Fibroblast of skin of left quadriceps (primary cell): ENCODE measurements at places on chromosomes 6 and 20.

DNA sequence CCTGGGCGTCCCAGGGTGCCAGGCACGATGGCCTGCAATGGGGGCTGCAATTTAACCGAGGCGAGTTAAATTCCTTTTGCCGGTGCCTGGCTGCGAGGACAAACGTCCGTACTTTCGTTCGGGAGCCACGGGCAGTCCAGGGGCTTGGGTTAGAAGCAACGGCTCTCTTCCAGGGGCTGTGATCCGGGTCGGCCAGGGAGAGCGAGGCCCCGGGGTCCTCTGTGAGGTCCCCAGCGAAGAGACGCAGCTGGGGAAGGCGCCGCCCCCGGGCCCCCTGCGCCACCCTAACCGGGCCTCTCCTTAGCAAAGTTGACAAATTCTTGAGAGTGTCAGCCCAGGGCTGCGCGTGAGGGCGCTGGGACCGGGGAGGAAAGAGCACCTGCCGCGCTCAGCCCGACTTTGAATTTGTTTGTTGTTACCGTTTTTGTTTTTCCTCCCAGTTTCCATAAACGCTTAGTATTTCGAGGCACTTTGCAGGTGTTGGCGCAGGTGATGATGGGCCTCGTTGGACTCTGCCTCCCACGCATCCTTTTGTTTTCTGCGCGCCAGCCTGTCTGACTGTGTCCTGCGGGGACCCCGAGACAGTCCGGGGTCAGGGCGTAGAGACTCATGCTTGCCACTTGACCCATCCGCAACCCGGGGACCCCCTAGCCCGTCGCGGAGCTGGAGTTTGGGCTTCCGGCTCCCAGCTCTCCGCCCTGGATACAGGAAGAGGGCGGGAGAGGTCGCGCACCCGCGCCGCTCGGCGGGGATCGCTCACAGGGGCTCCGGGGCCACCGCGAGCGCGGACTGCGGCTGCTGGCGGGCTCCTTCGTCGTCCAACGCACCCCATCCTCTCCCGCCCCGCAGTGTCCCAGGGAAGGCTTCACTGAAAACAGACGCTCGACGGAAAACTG, 5.8 kb downstream of the OLIG3 start:
- no peak for DNase-seq

GRCh38 chr6:147201885-147202515, 2.2 kb upstream of the STXBP5 start:
- no peak for DNase-seq

DNA sequence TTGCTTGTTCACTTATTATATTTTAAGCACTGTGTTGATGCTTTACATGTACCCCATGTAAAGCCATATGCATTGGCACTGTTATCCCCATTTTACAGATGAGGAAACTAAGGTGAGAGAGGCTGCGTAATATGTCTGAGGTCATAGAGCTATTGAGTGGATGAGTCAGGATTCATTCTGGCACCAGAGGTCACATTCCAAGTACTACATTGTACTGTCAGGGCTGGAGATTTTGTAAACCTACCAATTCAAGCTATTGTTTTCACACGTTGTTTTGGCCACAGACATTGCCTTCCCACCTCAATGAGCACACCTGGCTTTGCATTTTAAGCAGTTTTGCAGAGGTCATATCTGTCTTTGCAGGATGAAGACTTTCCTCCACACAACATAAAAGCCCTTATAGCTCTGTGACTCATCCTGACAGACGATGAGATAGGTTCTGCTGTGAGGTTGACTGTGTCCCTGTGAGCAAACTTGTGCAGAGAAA, 33.2 kb downstream of the ANKS1A start:
- peak; percentile 9 for DNase-seq

DNA sequence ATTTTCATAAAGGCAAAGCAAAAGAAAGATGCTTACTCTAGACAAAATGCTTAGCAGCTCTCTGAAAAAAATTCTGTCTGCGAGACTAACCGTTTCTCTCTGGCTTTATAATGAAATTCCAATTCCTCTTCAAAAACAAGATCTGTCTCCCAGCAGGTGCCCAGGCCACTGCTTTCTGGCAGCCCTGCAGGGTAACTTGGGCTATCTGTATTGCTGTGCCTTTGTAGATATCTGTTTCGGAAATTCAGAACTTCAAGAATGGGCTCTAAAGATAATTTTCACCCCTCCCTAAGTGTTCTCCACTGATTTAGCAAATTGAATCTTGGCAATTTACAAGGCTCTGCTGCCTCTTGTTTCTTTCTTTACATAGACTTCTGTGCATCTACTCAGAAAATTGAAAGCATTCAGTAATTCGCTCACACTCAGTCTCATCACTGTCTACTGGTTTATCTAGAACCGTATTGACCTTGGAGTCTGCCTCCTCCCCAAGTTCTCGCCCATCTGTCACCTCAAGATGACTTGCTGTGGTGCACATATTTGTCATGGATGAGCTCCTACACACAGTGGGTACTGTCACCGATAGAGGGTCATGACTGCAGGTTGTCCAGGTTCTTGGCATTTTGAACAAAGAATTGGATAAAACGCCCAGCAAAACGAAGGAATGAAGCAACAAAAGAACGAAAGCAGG, 26.4 kb upstream of the FABP7 start:
- DNase-seq: no peak

- DNase-seq: no peak
Observed at GRCh38 chr6:15915508-15916178, 213.2 kb upstream of the MYLIP start.

DNA sequence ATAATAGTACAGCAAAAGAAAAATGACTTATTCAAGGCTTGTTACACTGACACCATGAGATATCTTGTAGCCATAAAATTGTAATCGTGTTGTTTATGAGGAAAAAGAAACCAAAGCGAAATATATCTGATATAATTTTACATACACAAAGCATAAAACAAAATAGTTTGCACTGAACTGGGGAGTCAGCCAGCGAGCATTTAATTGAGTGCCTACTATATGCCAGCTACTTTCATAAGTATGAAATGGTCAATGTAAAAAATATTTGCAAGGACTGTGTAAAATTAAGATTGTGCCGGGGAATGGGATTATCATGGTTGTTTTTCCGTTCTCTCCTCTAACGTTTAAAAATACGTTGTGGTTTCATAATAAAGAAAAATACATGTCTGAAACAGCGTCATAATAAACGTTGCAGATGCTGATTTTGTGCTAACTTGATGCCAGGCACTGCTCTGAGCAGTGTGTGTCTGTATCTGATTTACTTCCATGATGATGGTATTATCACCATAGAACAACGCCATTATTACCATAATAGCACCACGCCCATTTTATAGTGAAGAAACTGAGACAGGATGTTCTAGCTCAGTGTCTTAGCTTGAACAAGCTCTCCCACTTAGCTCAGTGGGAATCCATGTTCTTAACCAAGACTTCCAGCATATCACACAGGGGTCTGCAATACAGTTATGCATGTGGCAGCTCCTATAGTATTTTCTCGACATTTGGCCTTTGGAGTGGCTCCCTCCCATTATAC, 144.6 kb downstream of the BCAS1 start:
- no peak for DNase-seq

DNA sequence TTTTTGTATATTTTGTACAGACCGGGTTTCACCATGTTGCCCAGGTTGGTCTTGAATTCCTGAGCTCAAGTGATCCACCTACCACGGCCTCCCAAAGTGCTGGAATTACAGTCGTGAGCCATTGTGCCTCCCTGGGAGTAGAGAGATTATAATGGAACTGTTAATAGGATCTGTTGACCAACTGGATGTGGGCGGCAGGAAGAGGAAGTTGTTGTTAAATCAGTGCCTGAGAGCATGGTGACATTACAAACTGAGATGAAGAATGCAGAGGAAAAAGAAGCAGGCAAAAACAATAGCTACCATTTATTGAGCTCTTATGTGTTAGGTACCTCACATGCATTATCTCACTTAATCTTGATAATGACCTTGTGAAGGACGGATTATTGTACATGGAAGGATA, 9.2 kb upstream of the L3MBTL3 start:
- DNase-seq: no peak

GRCh38 chr6:50120300-50120699, 70.6 kb upstream of the DEFB112 start:
- DNase-seq: no peak

GRCh38 chr6:56231827-56232226, 15.6 kb downstream of the COL21A1 start:
- no peak for DNase-seq

GRCh38 chr20:39574061-39574460, 611.9 kb downstream of the DHX35 start:
- no peak for DNase-seq

DNA sequence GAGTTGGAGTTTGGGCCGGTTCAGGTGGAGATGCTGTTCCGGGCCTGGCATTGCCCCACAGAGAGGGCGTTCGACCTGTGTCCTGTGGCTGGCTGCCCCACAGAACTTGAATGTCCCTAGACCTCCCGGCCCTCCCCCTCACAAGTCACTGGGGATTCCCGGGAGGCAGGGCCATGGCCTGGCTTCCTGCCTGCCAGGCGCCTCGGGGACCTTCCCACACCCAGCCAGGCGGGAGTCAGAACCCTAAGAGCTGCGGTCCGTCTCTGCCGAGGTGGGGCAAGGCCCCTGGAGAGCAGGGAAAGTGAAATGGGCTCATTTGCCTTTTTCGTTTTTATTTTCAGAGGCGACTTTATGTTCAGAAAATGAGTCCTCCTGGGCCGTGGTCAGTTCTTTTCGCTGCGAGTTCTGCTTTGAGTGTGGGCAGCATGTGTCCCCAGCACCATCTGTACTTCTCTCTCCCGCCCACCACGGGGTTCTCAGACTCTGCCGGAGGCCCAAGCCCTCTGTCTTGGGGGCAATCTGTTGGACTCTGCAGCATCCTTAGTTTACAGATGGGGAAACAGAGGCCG, 8.5 kb downstream of the RBM38 start:
- no peak for DNase-seq

DNA sequence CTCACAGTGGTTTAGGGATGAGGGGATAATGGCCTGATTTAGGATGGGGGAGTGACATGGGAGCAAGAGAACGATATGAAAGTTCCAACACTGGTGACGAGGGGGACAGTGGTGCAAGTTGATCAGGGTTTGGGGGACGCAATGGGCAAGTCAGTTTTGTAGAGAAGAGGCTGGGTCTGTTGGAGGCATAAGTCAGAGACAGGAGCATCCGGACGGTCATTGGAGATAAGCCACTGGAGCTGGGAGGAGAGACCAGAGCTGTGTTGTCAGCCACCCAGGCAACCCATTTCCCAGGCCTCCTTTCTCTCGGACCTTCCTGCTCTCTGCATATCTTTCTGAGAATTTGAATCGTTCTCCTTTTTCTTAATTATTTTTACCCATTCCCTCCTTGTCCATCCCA, 9.5 kb downstream of the DNPH1 start:
- DNase-seq: no peak

GRCh38 chr6:168165373-168165772, 86.4 kb upstream of the FRMD1 start:
- no peak for DNase-seq

GRCh38 chr6:35073766-35074471, 67.2 kb downstream of the TCP11 start:
- no peak for DNase-seq

DNA sequence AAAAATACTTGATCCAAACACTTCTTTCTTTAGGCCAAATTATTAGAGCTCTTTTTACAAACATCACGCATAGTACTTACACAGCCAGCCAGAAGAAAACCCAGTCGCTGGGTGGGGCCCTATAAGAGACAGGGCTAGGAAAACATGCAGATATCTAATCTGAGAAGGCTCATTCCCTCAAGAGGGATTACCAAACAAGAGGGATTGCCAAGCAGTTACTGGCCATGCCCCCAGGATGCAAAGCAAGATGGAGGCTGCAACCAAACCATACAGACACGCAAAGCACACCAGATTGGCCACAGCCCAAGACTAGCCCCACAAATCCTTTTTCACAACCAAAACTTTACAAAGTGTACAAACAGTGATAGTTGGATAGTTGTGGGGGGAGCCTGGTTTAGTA, 1235.4 kb upstream of the GJE1 start:
- DNase-seq: no peak

DNA sequence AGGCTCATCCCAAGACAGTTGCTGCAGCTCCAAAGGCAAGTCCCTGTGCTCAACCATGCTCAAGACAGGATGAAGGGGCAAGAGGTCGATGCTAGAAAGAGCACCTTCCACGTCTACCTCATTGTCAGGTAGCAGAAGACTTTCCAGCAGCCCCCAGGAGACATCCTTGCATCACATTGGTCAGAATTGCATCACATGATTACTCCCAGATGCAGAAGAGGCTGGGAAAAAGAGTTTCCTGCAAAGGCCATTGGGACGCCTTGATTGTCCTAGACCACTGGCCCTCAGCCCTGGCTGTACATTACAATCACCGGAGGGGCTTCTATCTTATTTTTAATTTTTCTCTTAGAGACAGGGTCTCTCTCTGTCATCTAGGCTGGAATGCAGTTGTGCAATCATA, 17.3 kb upstream of the ZNF334 start:
- no peak for DNase-seq

DNA sequence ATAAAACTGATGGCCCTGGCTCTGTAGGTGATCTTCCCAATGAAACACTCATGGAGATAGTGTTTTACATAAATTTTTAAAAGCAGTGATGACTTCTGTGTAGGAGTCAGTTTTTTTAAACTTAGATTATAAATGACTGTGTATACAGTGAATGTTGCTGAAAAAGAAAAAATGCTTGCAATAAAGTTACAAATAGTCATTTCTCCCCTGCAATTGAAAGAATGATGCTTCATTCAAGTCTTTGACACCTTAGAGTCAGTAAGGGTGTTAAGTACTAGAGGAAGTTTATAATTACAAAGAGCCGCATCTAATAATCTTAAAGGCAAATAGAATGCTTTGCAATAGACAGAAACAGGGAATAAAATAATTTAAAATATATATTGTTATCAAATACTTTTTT, 27.6 kb downstream of the ZNF292 start:
- DNase-seq: no peak

DNA sequence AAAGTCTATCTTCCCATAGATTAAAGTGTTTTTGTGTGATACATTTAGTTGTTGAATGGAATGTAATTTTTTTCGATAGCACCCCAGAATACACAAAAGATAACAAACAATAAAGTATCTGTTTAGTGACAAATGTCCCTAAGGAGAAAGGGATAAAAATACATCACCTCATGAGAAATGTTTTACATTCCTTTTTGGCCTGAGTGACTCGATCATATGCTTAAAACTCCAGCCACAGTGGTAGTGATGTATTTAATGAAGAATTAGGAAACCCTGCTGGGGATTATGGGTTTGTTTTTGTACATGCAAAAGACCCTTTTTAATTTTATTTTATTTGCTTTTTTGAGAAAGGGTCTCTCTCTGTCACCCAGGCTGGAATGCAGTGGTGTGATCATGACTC, 4.3 kb upstream of the SGK1 start:
- no peak for DNase-seq

DNA sequence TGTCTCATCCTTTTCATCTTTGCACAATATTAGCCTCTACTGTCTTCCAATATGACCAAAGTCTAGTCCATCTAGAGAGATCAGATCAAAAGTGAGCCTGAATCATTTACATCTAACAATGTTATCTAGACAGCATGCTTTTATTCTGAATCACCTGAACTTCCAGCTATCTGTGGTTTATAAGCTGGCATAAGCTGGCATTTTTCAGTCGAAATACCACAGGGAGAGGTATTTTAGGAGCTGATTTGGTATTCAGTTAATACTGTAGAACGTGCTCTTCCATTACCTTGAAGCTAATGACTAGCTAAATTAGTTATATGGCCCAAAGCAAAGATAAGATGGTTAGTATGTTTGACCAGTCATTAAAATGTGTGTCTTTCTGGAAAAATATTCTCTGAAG, 188.3 kb upstream of the AGPAT4 start:
- no peak for DNase-seq

- no peak for DNase-seq
Observed at GRCh38 chr6:14707276-14707675, 538.6 kb upstream of the JARID2 start.

- DNase-seq: no peak
Observed at GRCh38 chr6:127404594-127405178, 54.5 kb downstream of the KIAA0408 start.
